ENCODE measurements at places on chromosomes 11 and 22. TPM values are rescaled to one million over a fixed set of nuclear protein-coding genes. Genes with fewer than 3 reads are reported as not detected.

Gene AAMDC
- 65.6 TPM for total RNA-seq

Gene OR4C12
- not detected for total RNA-seq

Gene ARHGAP8
- not detected for total RNA-seq

Gene SHANK2
- total RNA-seq = not detected

Gene MICALL1
- total RNA-seq = 35.6 TPM

Gene ANO9
- total RNA-seq = 0.09 TPM

Gene MRPL23
- 65.0 TPM for total RNA-seq

Gene P2RX6
- under 0.01 TPM for total RNA-seq

Gene MS4A3
- not detected for total RNA-seq

Gene MRPL11
- total RNA-seq = 44.1 TPM

Gene CLCF1
- total RNA-seq = 3.3 TPM

Gene NECTIN1
- total RNA-seq = 10.5 TPM

Gene EMSY
- total RNA-seq = 12.0 TPM

Gene IGF2
- total RNA-seq = 4.7 TPM

Gene TMEM25
- total RNA-seq = 12.6 TPM

Gene GGTLC3
- total RNA-seq = not detected

Gene SLC35C1
- 7.4 TPM for total RNA-seq

Gene NLRP14
- 0.09 TPM for total RNA-seq

Gene RASD2
- total RNA-seq = under 0.01 TPM

Gene OR52N4
- total RNA-seq = not detected

Gene IL17REL
- total RNA-seq = not detected

Gene GCAT
- 31.3 TPM for total RNA-seq

Gene OR56A5
- total RNA-seq = not detected

Gene GRM5
- total RNA-seq = 0.18 TPM

Gene SCGB1A1
- total RNA-seq = not detected

Gene INS
- not detected for total RNA-seq

Gene TSGA10IP
- under 0.01 TPM for total RNA-seq

Gene DBX1
- not detected for total RNA-seq

Gene ZP1
- not detected for total RNA-seq

Gene LYVE1
- total RNA-seq = 0.54 TPM

All from endothelial cell of coronary artery (primary cell).